GM10248 (cell line): ENCODE measurements at places on chromosomes 13 and 19.

DNA sequence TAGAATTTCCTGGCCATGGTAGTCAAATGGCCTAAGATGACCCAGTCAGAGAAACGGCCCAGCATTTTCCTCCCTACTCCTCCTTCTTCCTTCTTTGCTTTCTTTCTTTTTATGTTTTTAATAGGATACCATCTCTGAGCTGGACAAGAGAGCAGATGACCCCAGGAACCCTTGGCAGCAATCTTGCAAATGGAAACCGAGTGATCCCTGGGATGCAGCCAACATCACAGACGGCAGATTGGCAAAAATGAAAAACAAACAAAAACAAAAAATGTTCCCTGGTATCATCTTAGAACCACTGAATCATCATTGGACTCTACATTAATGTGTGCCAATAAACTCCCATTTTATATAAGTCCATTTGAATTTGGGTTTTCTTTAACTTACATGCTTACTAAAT, 424.4 kb downstream of the FGF14 start:
- DNase-seq: no peak

- no peak for DNase-seq
Observed at GRCh38 chr19:45315304-45315703, 7.4 kb downstream of the CKM start.

DNA sequence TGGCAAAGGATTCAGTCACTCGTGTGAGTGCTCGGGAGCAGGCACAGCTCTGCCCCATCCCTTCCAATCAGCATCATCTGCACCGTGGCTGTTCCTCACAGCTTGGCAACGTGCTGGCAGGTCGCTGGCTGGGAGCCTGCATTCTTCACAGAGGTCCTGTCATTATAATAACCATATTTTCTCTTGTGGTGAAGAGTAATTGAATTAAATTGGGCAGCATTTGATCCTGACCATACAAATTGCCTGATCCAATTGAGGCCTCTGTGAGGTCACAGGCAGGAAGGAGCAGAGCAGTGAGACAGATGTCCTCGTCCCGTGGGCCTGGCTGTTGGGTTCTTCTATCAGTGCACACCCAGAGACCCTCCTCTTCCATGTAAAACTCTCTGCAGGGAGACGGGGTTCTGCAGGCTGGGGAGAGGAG, 407.8 kb downstream of the COG6 start:
- no peak for DNase-seq

DNA sequence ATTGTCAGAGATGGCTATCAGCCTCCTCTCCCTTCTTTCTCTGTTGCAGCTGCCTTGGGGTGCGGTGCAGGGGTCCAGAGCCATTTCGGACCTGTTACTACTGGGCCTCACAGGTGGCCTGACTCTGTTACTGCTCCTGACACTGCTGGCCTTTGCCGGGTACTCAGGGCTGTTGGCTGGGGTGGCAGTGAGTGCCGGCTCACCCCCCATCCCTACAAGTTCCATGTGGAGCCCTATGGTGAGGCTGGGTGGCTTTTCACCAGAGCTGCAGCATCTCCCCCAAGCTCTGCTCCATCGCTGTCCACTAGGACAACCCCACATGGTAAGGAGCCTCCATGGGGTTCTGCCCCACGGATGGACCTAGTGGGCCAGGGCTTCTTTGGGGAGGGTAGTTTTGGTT, 13.7 kb upstream of the ZNF492 start:
- no peak for DNase-seq

DNA sequence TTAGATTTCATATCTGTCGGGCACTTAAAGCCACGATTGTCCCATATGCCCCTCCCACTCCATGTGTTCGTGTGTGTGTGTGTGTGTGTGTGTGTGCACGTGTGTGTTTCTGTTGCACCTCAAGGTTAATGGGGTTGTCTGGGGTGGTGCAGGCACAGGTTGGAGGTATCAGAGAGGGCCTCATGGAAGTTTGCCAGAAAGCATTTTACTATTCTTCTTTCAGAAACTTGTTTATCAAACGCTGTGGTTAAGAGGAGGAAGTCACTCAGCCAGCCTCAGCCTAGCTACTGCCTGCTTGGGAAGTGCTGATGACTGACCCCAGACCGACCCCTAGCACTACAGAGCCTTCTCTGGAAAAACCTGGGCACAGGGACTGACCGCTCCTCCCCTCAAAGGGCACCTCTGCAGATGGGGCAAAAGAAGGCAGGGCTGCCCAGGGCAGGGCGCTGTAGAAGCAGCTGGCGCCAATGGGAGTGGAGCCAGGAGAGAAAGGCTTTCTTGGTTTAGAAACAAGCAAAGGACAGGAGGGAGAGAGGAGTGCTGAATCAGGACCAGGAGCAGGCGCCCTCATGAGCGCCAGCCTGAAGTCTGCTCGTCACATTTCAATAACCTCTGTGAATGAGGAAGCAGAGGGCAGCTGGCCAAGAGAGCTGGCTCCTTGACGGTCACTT, 3.9 kb downstream of the SIAH3 start:
- DNase-seq: no peak

GRCh38 chr13:76799696-76800095, 86.5 kb downstream of the KCTD12 start:
- DNase-seq: peak; percentile 14

DNA sequence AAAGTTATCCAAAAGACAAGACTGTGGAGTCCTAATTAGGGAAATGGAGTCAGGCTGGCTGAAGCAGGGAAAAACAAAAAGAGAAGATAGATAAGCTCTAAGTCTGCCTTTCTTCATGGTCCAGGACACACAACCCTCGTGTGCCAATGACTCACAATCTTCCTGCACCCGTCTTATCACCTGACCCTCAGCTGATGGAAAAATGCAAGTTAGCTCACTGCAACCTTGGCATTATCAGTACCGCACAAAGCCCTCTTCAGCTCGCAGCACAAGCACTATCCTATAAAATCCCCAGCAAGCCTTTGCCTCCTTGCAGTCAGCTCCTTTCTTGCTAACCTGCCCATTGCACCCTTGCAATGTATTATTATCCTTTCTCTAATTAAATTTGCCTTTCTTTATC, 4.3 kb downstream of the OR7A5 start:
- no peak for DNase-seq

- DNase-seq: no peak
Observed at GRCh38 chr13:52947921-52948373, 80.7 kb upstream of the OLFM4 start.

DNA sequence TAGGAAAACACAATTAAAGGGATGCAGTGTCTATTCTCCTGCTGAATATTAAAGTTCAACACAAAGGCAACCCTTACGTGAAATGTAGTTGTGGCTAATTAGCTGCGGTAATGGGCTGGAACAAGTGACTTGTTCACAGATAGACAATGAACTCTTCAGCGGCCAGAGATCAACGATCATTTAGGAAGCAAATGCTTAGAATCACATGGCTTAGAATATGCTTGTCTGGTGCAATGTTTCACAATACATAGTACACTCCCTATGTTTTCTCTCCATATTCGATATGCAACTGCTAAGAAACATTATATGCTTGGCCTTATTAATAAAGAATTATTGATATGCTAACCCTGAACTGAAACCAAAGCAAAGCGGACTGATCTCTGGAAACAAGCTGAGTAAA, 25.7 kb upstream of the MTUS2 start:
- DNase-seq: no peak

DNA sequence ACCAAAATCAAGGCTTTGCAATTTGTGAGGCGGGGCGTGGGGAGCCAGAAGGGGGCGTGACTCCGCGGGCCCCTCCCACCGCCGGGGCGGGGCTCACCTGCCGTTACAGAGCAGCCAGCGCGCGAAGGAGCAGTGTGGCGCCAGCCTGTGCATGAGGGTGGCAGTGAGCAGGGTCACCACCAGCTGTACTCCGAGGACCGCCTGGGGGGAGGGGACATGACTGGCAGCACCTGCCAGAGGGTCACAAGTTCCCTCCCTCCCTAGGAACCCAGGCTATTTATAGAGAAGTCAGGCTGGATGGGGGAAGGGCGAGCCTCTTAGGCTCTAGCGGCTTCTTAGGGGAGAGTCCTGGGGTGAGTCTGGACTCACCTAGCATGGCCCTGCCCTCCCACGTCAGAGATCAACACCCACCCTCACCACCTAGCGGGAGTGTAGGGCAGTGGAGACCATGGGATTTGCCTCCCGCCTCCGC, 3.6 kb downstream of the TMEM161A start:
- no peak for DNase-seq

GRCh38 chr19:34461375-34462100, 20.0 kb upstream of the WTIP start:
- DNase-seq: no peak

DNA sequence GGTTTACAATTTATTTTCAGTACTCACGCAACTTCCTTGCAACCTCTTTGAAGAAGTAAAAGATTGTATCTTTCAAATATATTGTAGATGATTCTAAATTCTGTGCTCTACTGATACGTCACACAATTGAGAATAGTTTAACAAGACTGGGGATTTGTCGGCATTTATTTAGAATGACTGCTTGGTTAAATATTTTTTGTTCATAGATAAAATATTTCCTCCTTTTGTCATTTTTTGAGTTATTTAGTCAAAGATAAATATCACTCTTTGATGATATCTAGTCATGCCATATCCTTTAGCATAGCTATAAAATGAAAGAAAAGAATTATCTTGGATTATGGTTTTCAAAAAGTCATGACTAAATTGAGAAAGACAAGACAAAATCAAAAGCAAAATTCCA, 2747.8 kb downstream of the PCDH9 start:
- no peak for DNase-seq

GRCh38 chr13:98665638-98665995, 86.9 kb downstream of the SLC15A1 start:
- no peak for DNase-seq

DNA sequence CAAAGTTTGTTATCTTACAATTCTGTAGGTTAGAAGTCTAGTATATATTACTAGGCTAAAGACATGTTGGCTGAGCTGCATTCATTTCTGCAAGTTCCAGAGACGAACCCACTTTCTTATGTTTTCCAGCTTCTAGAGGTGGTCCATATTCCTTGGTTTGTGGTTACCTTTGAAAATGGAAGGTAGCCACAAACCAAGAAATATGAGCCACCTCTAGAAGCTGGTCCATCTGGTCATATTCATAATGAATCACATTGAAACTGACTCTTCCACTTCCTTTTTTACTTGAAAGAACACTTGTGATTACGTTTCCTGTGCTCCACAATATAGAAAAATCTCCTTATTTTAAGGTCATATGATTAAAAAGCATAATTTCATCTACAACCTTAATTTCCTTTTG, 943.0 kb upstream of the PCDH9 start:
- no peak for DNase-seq

- no peak for DNase-seq
Observed at GRCh38 chr13:59303433-59303832, 860.3 kb downstream of the DIAPH3 start.

DNA sequence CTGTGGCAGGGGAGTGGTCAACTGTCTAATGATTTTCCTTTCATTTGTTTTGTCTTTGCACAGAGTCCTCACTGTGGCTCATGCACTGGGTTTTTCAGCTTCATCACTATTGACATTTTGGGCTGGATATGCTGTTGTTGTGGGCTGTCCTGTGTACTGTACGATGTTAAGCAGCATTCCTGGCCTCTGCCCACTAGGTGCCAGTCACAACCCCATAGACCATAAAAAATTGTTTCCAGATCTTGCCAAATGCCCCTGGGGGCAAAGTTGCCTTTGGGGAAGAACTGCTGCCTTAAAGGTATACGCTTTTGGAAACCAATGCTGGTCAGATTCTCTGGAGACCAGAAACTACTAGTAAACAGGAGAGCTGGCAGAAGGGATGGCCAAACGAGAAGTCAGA, 310.4 kb downstream of the SPRY2 start:
- no peak for DNase-seq

- DNase-seq: no peak
Observed at GRCh38 chr13:51323824-51324511, 15.5 kb upstream of the SERPINE3 start.

DNA sequence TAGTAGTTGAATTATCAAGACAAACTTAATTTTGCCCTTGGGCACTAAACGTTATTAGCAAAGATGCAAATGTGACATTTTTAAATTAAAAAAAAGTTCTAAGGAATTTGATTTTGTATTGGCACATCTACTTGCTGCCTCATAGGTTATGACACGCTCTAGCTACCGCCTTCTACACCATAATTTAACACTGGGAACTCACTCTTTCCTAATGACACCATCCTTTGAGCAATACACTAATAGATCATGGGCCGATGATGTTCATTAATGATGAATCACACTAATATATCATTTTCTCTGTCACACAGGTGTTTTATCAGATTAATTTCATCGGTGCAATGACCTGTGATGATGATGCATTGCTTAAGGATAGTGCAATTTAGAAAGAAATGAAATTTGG, 528.8 kb upstream of the PCDH9 start:
- no peak for DNase-seq

DNA sequence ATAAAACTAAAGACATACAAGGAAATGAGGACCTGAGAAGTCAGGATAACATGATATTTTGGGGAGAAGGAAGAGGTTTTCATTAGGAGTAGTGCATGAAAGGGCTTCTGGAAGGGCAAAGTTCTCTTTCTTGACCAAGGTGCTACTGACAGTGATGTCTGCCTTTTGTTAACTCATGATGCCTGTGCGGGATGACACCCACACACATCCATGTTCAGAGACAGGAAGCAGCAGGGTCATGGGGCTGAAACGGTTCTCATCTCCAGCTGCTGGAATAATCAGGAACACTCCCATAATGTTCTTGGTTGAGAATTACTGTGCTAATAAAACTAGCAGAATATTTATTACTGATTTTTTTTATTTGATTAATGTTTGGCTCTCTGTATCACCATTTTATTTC, 29.1 kb downstream of the KCNC3 start:
- DNase-seq: no peak

DNA sequence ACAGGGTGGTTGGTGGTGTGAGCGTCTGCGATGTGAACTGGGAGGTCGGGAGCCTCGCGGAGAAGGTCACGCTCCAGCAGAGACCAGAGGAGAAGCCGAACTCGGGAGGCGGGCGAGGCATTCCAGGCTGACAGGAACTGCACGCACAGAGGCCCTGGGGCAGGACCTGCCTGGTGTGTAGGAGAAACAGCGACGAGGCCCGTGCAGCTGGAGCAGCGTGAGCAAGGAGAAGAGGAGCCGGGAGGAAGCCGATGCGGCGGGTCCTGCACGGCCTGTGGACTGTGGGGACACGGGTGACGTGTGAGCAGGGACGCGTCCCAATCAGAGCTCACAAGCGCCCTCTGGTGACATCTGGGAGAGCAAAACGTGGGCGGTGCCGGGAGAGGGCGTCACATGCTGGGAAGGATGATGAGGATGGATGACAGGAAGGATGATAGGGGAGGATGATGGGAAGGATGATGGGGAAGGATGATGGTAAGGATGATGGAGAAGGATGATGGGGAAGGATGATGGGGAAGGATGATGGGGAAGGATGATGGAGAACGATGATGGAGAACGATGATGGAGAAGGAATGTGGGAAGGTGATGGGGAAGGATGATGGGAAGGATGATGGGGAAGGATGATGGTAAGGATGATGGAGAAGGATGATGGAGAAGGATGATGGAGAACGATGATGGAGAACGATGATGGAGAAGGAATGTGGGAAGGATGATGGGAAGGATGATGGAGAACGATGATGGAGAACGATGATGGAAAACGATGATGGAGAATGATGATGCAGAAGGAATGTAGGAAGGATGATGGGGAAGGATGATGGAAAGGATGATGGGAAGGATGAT, 16.1 kb upstream of the MADCAM1 start:
- DNase-seq: no peak

GRCh38 chr13:32737679-32738078, 151.4 kb downstream of the PDS5B start:
- DNase-seq: peak; percentile 13

- DNase-seq: no peak
Observed at GRCh38 chr13:59157181-59157580, 1006.5 kb downstream of the DIAPH3 start.

- DNase-seq: no peak
Observed at GRCh38 chr19:10921199-10921909, 7.1 kb downstream of the YIPF2 start.
